ENCODE measurements at places on chromosomes 3 and 15. TPM values are rescaled to one million over a fixed set of nuclear protein-coding genes. Genes with fewer than 3 reads are reported as not detected.

The ADCY5 gene
- total RNA-seq, result 0.16 TPM

GRCh38 chr3:63046152-63046551, 170.9 kb upstream of the CADPS start:
- DNase-seq, result no peak

The ABCF3 gene
- 28.7 TPM for total RNA-seq

DNA sequence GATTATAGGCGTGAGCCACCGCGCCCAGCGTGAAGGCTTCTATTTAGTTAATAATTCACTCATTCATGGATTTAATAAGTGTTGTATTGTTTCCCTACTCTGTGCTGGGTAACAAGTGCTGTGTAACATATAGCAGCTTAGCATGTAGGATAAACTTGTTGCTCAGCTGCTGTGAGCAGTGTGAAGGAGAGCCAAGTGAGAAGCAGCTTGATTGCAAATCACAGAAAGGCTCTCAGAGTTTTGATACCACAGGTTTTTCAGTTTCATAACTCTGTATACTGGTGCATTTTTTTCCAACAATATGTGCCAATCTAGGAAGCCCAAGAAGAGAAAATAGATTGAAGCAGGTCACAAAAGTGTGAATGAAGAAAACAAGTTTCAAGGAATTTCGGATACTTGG, 48.4 kb downstream of the AGTR1 start:
- no peak for DNase-seq

- DNase-seq, result peak; percentile 74
Measured at GRCh38 chr3:151393146-151393830, 8.7 kb upstream of the P2RY12 start.

DNA sequence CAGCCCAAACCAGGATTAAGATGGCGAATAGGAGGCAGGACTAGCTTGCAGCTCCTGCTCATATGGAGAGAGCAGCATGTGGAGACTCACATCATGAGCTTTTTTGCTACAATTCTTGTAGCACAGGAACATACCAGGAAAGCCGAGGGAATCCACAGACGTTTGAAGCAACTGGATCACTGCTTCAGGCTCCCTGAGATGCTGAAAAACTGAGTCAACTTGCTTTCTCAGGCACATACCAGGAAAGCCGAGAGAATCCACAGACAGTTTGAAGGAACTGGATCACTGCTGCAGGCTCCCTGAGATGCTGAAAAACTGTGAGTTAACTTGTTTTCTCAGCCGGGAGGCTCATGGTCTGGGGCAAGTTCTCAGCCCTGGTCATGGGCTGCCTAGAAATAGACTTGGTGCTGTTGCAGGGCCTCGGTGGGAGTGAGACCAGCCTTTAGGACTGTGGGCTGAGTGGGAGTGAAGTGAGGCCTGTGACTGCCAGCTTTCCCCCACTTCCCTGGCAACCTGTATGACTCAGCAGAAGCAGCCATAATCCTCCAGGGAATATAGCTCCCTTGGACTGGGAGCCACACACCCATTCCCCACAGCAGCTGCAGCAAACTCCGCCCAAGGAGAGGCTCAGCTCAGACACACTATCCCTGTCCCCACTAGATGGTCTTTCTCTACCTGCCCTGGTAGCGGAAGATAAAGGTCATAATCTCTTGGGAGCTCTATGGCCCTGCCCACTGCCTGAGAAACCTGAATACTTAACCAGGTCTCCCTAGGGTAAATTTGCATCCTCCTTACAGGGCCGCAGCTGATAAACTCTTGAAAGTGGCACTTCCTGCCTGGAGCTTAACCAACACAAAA, 51.9 kb upstream of the PFN2 start:
- no peak for DNase-seq

The PIAS1 gene
- 14.2 TPM for total RNA-seq

DNA sequence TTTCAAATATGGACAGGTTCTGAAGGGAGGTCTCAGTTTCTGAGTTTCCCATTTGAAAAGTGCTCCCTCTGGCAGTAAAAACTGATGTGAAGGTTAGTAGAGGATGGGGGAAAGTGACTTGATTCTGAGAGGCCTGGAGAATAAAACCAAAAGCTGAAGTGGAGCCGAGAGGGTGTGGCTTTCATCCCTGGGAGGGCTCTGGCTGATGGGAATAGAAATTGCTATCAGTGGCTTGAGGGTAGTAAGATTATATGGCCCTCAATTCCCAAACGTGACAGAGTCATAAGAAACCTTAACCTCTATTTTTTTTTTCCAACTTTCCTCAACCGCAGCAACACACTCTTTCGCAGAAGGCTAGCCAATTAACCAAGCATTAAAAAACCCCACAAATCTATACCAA, 185.9 kb downstream of the MEIS2 start:
- no peak for DNase-seq

The ESYT3 gene
- total RNA-seq, result 0.06 TPM

DNA sequence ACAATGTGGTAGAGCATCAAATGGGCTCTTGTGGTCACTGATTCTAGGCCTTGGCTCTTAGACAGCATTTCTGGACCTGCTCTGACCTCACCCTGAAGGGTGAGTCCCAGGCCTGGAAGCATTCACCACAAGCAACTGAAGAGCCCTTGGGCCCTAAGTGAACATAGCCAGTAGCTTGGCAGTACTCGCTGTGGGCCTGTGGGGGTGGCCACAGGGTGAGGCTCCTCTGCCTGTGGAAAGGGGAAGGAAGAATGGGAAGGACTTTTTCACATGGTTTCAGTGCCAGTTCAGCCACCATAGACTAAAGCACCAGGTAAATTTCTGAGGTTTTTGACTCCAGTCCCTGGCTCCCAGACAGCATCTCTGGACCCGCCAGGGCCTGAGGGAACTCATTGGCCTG, 5.1 kb upstream of the ZSCAN2 start:
- DNase-seq, result no peak

GRCh38 chr3:114846252-114846651, 300.8 kb downstream of the ZBTB20 start:
- DNase-seq, result no peak

GRCh38 chr15:47846128-47846868, 129.0 kb downstream of the SEMA6D start:
- DNase-seq, result no peak

The SLC35G2 gene
- total RNA-seq, result 39.4 TPM

- DNase-seq, result no peak
Measured at GRCh38 chr15:57033715-57034439, 115.4 kb downstream of the TCF12 start.

GRCh38 chr3:112653209-112653871, 12.4 kb upstream of the CCDC80 start:
- DNase-seq, result no peak
